ENCODE measurements at places on chromosomes 7 and 10.

DNA sequence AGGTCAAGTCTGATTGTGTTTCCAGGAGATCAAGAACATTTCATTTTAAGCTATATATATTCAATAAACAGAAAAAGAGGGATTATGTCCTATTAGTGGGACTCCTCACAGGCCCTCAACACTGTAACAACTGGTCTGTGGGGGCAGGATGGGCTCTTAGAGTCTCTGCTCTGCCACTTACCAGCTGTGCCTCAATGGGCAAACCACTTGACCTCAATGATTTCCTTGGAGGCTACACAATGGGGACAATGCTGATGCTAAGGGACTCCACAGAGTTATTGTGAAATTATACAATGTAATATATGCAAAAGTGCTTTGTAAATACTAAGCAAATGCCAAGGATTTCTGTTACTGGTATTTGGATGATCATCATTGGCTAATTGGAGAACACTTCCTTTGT, 33.2 kb upstream of the MXI1 start:
- DNase-seq: no peak

DNA sequence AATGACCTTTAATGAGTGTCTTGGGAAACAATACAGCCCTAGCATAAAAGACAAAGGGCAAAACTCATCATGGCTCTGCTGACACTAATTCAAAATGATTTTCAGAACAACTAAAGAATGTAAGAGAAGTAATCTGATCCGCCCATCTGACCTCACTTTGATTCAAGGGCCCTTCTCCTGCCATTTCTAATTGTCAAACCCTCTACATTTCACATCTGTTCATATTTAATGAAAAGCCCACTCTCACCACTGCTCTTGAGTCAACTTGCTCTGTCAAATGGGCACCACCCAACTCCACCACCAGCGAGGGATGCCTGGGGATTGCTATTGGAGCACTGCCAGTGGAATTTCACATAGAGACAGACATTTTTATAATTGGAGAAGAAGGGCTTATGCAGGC, 639.2 kb downstream of the KCNMA1 start:
- peak; percentile 82 for DNase-seq

DNA sequence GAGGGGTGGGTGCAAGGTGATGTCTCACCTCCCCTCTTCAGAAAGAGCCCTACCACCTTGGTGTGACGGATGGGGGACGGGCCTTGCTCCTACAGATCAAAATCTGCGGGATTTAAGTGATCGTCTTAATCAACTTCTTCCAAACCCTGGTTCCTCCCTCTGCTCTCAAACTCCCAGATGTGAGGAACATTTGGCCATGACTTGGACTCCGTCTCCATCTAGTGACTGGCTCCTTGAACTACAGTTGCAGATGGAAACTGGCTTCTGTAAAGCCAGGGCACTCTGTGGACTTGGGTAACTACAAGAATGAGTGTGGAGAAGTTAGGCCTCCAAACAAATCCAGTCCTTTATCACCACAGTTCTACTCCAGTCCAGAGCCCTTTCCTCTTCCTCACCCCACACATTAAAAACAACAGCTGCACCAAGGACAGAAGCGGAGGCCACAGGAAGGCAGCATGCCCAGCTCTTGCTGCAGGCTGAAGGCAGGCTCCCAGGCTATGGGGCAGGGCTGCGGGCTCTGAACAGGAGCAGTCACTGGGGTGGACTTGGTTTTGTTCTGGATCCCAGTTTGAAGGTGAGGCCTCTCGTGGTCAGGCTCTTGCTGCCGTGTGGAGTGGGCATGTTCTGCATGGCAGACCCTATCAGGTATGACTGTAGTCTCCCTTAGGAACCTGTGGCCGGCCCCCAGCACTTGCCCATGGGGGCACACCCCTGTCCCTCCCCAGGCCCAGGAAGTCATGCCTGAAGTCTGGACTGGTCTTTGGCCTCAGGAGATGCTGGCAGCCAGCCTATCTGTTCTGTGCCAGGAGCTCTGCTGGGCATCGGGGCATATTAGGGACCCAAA, 79.4 kb downstream of the VWC2 start:
- peak; percentile 79 for DNase-seq

- no peak for DNase-seq
These were observed 113.3 kb downstream of the DOCK4 start for GRCh38 chr7:112092709-112093395.

GRCh38 chr7:36406156-36406555, 16.5 kb downstream of the ANLN start:
- DNase-seq: no peak

DNA sequence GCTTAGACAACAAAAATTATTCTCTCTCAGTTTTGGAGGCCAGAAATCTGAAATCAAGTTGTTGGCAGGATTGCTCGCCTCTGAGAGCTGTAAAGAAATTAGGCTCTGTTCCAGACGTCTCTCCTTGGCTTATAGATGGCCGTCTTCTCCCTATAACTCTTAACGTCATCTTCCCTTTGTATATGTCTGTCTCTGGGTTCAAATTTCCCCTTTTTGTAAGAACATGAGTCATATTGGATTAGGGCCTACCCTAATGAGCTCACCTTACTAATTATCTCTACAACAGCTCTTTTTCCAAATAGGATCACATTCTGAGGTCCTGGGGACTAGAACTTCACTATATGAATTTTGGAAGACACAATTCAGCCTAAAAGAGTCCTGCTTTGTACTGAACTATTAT, 22.4 kb downstream of the GALNTL5 start:
- no peak for DNase-seq

GRCh38 chr10:131693766-131694165, 207.0 kb upstream of the PPP2R2D start:
- DNase-seq: no peak

DNA sequence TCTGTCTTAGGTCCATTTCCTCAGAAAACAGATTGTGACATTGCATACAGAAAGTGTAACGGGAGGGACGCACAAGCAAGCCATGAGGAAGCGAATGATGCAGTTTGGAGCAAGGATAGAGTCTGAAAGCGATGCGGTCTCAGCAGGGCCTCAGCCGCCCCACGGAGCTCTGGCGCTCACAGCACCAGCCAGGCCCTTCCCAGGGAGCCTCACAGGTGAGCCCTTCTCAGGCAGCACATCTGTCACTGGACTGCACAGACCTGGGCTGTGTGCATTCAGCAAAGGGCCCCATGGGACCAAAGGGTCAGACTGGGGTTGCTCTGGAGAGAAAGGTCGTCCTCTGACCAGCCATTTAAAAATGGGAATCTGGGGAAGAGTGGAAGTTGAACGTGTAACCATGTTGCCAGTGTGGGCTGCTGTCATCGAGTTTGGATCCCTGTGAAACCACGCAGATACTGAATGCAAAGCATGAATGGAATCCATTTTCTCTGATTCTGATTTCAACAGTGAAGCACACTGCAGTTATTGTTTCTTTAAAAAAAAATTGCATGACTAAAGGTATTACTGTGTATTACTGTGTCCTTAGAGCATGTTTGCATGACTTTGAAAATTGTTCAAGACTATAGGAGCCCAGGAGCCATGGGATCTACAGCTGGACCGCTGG, 350.0 kb upstream of the AKR1E2 start:
- no peak for DNase-seq

DNA sequence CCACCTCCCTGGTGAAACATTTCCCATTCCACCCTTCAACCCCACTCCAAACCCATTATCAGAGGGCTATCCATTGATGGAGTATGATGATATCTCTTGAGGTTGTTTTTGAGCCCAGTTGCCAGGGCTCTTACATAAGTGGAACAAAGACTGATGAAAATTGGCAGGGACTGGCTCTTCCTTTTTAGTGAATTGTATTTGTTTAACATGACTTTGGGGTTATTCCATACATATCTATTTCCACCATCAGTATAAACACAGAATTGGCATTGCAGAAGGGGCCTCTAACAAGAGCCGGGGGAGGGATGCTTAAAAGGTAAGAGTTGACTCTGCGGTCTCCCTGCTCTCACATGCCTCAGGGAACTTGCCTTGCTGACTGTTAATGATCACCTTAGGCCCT, 28.9 kb downstream of the FZD1 start:
- no peak for DNase-seq

- DNase-seq: no peak
These were observed 144.9 kb downstream of the HGF start for GRCh38 chr7:81624650-81625631.

GRCh38 chr7:22114440-22114981, 168.8 kb upstream of the CDCA7L start:
- DNase-seq: no peak

- DNase-seq: no peak
These were observed 2.9 kb upstream of the RRP12 start for GRCh38 chr10:97404044-97404443.

Measured in retina (tissue), 1 donor.